Muscle of back (tissue), 13 donors: ENCODE measurements at places on chromosomes 4 and X. TPM values are rescaled to one million over a fixed set of nuclear protein-coding genes. Genes with fewer than 3 reads are reported as not detected.

The TMSB15C gene
- 3.9 TPM for polyA plus RNA-seq

The DCAF8L2 gene
- not detected for polyA plus RNA-seq

The TLR6 gene
- 0.84 TPM for polyA plus RNA-seq

The SLC10A6 gene
- polyA plus RNA-seq = not detected

The CFI gene
- polyA plus RNA-seq = 9.2 TPM

The MAGEC2 gene
- polyA plus RNA-seq = not detected

The TEX13C gene
- polyA plus RNA-seq = 0.04 TPM

The CPEB2 gene
- 12.2 TPM for polyA plus RNA-seq

The IL2 gene
- polyA plus RNA-seq = not detected

The TRIM61 gene
- 3.7 TPM for polyA plus RNA-seq

The ANTXR2 gene
- 112 TPM for polyA plus RNA-seq

The MAP3K15 gene
- polyA plus RNA-seq = 0.82 TPM

The PDE6B gene
- polyA plus RNA-seq = 12.1 TPM

The DOCK11 gene
- 23.2 TPM for polyA plus RNA-seq

The PLK4 gene
- 9.9 TPM for polyA plus RNA-seq

The SHROOM4 gene
- 6.7 TPM for polyA plus RNA-seq

- no peak for DNase-seq
Measured at GRCh38 chr4:22323691-22324090, 192.2 kb downstream of the ADGRA3 start.

GRCh38 chr4:87497578-87497977 is 31.6 kb downstream of the SPARCL1 start:
- no peak for DNase-seq

DNA sequence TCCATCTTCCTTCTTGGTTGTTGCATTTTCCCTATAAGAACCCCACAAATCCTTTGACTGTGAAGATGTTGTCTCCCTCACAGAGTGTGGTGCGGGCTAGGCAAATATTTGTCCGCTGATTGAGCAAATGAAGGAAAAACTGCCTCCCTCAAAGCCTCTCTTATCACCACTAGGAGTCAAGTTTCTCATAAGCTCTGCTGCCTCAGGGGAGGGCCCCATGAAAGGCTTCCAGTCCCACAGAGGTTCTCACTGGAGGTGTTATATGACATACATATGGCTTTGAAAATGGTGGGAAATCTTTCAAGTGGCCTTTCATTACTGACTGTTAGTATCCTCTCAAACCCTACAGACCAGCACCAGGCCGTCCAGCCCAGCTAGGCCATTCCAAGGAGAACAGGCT is 9.3 kb downstream of the VGLL1 start:
- no peak for DNase-seq

DNA sequence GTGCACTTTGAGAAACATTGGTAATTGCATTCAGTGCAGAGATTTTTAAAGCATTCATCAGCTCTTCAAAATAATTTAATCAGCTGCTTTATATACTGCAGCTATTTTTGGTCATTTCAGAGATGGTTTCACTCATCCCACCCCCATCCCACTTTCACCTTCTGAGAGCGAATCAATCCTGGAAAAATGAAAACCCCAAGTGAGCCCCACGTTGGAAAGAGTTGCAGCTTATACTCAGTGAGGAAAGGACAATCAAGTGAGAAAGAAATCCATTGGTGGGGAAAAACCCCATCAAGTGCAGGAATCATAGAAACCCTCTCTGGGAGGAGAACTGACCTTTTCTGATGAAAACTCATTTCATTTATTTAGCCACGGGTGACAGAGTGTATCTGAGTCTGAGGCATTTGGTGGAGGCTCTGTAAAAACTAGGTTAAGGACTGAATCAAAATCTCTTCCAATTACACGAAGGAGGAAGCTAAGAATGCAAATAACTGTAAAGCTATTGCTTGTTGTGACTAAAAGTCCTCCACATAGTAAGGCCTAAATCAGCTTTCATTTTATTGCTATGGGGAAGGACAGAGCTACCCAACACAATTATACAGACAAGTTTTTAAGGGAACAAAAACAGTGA is 240.4 kb upstream of the PGRMC2 start:
- DNase-seq = no peak

DNA sequence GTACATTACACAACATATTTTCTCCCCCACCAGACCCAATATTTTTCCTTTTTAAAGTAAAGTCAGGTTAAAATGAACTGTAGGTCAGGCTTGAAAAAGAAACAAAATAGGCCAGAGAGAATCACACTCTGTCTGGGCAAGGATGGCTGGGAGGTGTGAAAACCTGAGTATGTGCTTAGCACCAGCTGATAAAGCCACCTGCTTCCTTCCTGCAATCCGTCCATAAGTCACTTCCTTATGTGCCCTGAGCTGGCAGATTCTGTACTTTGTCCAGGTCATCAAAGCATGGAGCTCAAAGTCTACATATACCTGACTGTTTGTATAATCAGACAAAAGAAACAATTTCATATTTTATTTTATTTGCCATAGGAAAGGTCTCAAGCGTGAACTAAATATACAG is 37.7 kb downstream of the ANTXR2 start:
- DNase-seq = no peak

DNA sequence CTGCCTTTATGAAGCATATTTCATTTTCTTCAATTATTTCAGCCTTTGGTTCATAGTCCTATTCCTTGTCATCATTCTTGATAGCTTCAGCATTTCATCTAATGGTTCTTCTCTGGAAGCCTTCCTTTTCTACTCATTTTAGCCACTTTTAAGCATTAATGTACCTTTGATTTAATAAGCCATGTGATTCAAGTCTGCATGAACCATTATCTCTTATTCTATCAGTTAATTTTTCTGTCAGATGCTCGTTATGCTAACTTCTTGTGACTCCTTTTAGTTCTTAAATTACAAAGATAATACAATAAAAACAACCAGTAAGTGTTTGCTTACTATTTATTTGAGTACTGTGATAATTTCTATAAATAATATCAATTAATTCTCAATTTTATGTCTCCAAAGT is 210.1 kb upstream of the MAB21L2 start:
- no peak for DNase-seq

DNA sequence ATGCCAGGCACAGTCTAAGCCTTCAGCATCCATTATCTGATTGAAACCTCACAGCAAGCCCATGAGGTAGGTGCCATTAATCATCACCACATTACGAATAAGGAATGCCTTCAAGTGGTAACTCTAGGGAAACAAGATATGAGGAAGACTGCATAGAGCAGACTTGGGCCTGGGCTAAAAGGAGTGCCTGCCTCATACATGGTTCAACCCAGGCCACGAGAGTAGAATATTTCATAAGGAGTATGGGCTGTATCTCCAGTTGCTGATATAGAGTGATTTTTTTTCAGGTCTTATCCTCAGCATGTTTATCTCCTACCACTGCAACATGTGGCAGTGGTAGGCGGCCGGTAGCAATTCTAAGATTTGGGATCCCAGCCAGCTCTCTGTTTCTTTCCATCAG is 51.7 kb downstream of the ATP11C start:
- peak; percentile 25 for DNase-seq

GRCh38 chr4:23789762-23790161 is 100.1 kb downstream of the PPARGC1A start:
- DNase-seq = peak; percentile 38

GRCh38 chr4:115687052-115687755 is 573.8 kb upstream of the NDST4 start:
- no peak for DNase-seq

- DNase-seq = no peak
Measured at GRCh38 chrX:112753116-112753515, 73.4 kb upstream of the LHFPL1 start.

- DNase-seq = no peak
Measured at GRCh38 chr4:11546391-11547175, 117.9 kb upstream of the HS3ST1 start.

- DNase-seq = no peak
Measured at GRCh38 chrX:93985344-93986307, 311.6 kb downstream of the FAM133A start.

- DNase-seq = no peak
Measured at GRCh38 chr4:181008164-181008563, 1235.0 kb upstream of the TENM3 start.

GRCh38 chr4:186144198-186144945 is 39.9 kb downstream of the FAM149A start:
- DNase-seq = peak; percentile 86

- DNase-seq = no peak
Measured at GRCh38 chr4:183636503-183636902, 22.5 kb downstream of the RWDD4 start.

GRCh38 chr4:52824270-52824602 is 37.9 kb upstream of the RASL11B start:
- no peak for DNase-seq

DNA sequence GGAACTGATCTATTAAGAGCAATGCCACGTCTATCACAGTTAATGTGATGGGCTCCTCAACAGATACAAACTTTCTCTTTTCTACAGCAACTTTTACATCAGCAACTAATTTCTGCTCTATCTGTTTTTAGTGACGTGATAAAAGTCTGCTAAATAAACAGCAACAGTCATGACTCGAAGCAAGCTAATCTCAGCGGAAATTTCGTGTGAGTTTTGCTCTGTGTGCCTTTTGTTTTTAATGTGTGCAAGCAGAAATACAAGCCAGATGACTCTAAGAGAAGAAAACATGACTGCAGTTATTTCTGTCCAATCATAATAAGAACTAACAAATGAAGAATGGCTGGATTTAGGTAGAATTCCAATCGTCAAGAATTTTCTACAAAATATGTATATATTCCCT is 214.3 kb downstream of the LDB2 start:
- DNase-seq = peak; percentile 81

DNA sequence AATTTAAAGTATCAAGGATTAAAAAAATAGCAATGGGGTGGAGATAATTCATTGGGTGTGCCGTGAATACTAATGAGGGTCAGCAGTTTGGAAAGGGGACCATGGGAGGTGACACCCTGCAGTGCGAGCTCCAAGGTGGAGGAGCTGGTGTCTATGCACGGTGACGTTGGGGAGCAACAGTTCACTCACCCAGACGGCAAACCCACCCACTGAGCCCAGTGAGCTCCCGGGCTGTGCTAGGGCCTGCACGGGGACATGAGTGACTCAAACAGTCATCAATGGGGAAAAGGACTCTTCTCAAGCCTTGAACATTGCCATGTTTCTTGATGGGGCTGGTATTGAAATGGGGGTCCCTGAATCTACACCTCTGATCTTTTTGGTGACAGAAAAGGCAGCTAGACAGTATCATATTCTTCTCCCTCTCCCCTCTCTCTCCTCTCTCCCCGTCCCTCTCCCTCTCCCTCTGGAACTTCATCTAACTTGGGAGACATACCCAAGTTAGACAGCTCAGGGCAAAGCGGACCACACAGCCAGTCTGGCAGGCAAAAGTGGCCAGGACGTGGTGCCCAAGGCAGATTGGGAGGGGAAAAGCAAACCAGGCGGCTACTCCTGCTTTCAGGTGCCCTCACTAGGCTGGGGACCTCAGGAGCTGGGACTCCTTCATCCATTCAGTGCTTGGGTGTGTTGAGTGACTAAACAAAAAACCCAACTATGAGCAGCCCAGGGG is 26.3 kb upstream of the PPP2R2C start:
- DNase-seq = no peak

GRCh38 chr4:113083346-113083745 is 33.9 kb downstream of the ANK2 start:
- no peak for DNase-seq

GRCh38 chr4:169241464-169241863 is 29.3 kb downstream of the SH3RF1 start:
- DNase-seq = peak; percentile 32

DNA sequence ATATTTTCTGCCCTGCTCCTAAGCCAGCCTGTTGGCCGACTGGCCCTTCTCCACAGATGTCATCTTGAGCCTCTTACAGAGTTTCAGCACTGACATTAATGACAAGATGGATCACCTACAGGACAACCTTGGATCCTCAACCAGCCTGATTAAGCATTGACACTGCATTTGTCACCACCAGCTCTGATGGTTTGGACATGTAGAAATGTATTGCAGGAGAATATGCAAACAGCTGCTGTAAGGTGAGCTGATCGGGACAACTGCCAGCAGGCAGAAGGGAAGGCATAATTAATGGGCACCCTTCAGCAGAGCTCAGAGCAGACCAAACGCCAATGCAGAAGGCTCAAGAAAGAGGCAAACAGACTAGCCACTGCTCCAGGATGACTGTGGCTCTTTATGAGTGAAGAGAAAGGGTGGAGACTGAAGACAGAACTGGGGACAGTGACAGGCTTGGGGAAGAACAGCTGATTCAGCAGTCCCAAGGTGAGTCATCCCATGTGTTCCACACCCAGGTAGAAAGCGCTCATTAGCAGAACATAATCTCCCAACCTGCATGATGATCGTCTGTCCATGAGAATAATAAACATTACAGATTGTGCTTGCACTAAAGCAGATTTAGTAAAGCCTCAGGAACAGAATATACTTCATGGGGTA is 6.7 kb downstream of the CORIN start:
- DNase-seq = peak; percentile 14

DNA sequence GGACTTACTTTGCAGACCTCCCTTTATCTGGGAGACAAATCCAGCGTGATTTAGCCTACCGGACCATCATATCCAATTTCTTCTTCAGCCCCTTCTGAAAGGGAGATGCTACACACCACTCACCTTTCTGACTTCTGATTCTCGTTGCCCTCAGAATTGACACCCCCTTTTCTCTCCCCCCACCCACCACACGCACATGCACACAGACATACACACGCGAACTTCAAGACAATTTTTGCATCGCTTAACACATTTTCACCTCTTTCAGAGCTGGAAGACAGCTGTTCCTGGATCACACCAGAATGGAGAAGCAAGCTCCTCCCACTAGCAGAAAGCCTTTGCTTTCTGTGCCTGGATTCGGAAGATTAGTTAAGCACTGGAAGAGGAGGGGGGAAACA is 1.0 kb upstream of the SNCA start:
- peak; percentile 7 for DNase-seq

GRCh38 chr4:63393544-63393943 is 1015.7 kb downstream of the TECRL start:
- DNase-seq = peak; percentile 33

- DNase-seq = no peak
Measured at GRCh38 chrX:133852401-133852800, 133.0 kb downstream of the GPC3 start.

DNA sequence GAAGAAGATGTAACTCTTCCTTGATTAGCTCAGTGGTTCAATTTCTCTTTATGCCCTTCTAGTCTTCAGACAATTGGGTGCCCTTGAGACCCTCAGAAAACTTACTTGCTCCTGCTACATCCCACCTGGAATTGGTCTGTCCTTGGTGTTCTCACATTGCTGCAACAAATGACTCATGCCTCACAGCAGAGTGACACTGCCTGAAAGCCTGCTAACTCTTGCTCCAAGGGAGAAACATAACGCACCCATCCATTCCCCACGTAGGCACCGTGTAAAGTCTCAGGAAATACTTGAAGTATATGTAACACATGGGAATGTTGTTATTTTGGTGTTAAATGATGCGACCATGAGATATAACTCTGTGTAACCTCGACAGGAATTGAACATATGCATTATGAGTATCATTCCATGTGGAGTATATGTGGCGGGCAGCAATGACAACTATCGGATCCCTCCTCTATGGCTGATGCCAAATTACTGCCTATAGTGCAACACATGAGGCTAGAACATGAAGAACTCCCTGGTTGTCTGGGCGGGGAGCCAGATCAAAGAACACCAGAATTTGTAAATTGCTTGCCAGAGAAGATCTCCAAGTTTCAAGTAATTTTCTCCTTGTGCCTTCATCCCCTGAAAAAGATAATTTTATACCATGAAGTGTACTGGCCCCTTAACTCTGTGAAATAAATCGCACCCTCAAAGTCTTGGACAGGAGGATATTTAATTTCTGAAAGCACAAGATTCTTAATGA is 231.3 kb upstream of the STK26 start:
- no peak for DNase-seq

- DNase-seq = peak; percentile 72
Measured at GRCh38 chrX:72003811-72004750, 93.4 kb downstream of the NHSL2 start.
